Motor neuron (in vitro differentiated cells): ENCODE measurements at places on chromosomes 16 and 17. TPM values are rescaled to one million over a fixed set of nuclear protein-coding genes. Genes with fewer than 3 reads are reported as not detected.

Gene KRT25
- total RNA-seq = not detected in 2 replicates

DNA sequence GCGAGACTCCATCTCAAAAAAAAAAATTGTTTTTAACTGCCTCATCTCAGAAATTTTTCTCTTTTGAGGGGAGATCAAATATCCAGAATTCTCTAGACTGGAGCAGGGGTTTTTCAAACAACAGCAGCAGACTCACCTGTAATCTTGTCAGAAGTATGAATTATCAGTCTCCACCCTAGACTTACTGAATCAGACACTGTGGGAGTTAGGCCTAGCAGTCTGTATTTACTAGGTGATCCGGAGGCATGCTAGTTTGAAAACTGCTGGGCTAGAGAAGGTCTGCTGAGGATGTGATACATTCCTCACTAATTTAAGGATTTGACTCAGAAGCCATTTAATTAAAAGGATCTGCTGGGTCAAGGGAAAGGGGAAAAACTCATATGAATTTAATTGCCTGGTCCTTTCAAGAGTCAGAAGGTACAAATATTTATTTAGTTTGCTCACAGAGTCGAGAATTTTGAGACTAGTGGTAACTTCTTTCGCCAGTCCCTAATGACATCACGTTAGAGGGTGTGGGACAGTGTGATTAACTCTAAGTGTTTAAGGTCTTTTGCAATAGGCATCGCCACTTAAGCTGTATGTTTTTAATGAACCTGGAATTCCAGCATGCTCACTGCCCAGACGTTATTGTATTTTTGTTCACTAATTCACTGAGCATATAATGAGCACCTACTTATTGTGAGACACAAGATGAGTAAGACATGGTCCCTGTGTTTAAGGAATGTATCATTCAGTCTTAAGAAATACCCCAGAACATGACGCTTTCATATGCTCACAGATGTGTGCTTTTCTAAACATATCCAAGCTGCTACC, 14.2 kb downstream of the ATP6V0A1 start:
- no peak for ATAC-seq

Gene KRTAP2-1
- total RNA-seq = not detected in 2 replicates

DNA sequence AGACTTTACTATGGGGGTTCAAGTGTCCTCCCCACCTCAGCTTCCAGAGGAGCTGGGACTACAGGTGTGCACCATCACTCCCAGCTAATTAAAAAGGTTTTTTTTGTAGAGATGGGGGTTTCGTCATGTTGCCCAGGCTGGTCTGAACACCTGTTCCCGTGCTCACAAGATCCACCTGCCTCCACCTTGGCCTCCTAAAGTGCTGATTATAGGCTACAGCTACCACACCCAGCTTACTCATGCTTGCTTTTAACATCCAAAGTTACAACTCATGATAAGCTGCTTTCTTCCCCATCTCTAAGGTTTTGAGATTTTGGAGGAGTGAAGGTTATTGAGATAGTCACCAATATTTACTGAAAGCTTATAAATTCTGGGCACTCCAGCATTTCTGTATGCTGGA, 2.6 kb downstream of the NUP88 start:
- no peak for ATAC-seq

Gene XYLT1
- 6.2 and 9.0 TPM in 2 replicates for total RNA-seq

DNA sequence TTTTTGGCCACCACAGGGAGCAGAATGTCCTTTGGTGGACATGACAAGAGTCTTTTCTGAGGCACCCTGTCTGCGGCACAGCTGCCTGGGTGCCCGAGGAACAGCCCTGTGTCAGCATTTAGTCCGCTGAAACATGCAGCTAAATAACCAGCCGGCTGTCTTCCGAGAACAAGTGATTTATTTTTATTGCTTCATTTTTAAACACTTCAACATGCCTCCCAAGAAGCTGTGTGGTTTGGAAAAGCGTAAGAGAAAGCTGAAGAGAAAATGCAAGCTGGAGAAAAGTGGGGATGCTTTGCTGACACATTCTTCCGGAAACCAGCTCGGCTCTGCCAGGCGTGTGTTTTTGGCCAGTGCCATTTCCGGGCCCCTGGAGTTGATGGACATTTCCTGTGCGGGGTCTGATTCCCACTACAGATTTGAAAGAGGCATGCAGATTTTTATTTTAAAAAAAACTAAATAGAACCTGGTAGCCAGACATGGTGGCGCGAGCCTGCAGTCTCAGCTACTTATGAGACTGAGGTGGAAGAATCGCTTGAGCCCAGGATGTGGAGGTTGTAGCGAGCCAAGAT, 94.7 kb downstream of the SEC14L1 start:
- peak; percentile 19 for ATAC-seq

Gene JPH3
- 19.9 and 22.3 TPM in 2 replicates for total RNA-seq

Gene CSNK2A2
- total RNA-seq = 32.4 and 35.6 TPM in 2 replicates

Gene C17orf50
- total RNA-seq = 0.53 and 0.77 TPM in 2 replicates

DNA sequence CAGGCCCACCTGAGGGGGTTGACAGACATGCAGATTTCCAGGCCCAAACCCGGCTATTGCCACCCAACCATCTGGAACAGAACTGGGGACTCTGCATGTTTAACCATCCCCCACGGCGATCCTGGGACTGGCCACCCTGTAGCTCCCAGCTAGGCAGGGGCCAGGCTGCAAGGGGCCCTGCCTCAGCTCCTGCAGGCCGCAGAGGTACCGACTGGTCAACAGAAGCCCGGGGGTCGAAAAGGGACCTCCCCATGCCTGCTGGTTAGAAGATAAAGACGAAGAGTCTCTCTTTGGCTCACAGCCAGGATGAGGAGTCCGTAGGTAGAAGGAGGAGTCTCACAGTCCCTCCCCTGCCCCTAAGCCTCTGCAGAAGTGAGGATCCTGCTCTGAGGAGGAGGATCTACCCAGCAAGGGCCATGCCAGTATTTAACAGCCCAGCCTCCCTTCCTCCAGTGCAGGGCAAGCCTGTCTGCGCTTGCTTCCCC, 223.4 kb upstream of the TNRC6C start:
- ATAC-seq = peak; percentile 64

DNA sequence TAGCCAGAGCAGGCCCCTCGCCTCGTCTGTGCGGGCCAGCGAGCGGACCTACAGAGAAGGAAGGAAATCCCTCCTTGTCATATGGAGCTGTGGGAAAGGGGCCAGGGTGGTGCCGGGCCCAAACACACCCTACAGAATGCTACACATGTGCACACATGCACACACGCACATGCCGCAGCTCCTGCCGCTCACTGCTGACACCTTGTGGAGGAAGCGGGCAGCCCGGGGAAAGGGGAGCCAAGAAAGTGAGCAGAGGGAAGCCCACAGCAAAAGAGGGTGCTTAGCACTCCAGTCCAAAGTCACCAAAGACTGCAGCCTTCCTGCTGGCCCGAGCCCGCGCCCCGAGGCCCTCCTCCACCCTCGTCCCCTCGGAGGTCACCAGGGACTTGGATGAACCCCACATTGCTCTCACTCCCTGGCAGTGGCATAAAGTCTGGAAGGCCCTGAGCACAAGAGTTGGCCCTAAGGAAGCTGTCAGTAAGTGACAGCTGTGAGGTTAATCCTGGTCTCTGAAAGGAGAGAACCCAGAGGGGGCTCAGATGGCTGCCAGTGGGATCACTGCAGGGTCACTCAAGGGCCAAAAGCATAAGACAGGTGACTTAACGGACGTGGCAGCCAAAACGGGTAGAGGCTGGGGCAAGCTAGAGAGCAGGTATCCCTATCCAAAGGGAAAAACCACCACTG, 68.2 kb downstream of the MYO18A start:
- ATAC-seq = peak; percentile 72

Gene SLC38A8
- total RNA-seq = not detected in 2 replicates

GRCh38 chr17:56038131-56038530, 115.1 kb upstream of the ANKFN1 start:
- ATAC-seq = peak; percentile 95

DNA sequence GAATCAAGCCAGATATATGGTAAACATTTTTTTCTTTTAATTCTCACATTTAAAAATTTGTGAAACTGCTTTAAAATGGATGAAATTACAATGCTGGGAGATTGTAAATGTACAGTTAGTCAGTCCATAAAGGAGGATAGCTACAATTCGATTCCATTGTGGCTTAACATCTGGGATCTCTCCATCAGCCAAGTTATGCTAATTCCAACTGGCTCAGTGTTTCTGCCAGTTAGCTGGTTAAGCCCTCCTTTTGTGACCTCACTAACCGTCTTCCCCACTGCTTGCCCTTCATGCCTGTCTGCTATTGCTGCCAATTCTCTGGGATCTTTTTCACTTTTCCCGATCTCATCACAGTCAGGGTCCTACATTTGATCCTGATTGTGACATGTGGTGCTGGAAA, 1347.6 kb downstream of the CDH11 start:
- no peak for ATAC-seq

DNA sequence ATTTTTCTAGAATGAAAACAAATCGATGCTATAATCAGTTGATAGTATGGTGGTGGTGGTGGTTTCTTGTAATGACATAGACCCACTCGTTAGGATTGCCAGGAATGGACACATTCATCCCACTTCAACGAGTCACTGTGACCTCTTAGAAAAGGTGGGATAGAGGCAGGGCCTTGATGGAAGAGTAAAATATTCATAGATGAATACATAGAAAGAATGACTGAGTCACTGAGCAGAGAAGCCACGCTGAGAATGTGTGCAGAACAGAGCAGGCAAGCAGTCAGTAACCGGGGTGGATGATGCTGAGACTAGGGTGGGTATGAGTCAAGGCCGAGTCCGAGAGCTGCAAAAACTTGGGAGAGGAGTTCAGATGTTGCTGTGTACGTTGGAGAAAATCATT, 129.9 kb downstream of the PITPNC1 start:
- no peak for ATAC-seq

DNA sequence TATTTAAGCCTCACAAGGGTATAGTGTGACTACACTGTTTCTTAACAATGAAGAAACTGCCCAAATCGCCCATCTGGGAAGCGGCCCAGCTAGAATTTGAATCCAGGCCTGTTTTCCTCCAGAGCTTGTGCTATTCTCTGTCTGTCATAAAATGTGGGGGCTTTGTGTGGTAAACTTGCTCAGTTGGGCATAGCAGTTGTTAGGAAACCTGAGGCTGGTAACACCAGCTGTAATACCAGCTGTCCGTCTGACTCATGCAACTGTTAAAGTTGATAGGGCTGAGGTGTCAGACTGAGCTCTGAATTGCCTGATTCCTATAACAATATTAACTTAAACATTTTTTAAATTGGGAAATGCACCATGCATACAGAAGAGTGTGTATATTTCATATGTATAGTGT, 9.3 kb downstream of the NOD2 start:
- ATAC-seq = no peak

Gene HCRT
- not detected in 2 replicates for total RNA-seq

DNA sequence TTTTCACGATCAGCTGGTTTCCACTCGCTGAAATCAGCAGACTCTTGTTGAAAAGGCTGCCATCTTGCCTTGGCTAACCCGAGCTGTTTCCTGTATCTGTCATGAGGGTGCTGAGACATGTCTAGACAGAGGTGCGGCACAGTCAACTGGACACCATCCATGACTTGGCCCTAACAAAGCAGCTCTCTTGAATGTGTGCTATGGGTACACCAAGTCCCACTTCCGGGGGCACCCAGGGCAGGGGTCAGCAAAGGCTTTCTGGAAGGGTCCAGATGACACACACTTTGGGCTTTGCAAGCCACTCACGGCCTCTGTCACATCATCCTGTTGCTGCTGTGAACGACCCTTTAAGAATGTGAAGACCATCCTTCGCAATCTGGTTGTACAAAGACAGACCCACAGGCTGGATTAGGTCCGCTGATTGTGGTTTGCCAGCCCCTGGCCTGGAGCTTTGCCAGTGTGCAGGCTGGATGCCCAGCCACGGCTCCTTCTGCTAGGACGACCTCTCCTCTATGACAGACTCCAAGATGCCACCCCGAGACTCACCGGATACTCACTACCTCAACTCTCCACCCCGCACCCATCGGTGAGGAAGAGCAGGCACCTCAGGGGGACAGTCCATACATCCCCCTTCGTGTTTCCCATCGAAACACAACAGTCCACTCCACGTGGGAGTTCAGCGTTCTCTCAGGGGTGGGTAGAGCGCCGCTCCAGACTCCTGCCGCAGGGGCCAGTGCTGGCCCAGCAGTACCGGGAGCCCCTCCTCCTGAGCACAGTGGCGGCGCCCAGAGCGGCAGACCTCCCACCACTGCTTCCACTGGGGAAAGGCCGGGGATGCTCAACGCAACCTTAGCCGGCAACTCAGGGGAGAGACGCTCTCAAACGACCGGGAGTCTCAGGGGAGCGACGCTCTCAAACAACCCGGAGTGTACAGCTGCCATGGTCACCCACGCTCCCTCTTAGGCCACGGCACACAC, 123.5 kb downstream of the ANKRD11 start:
- no peak for ATAC-seq

- no peak for ATAC-seq
These were observed 11.7 kb downstream of the SOCS3 start for GRCh38 chr17:78348055-78348770.

Gene DRC7
- total RNA-seq = 0.55 and 0.73 TPM in 2 replicates

Gene CES3
- total RNA-seq = 0.09 and 0.98 TPM in 2 replicates

DNA sequence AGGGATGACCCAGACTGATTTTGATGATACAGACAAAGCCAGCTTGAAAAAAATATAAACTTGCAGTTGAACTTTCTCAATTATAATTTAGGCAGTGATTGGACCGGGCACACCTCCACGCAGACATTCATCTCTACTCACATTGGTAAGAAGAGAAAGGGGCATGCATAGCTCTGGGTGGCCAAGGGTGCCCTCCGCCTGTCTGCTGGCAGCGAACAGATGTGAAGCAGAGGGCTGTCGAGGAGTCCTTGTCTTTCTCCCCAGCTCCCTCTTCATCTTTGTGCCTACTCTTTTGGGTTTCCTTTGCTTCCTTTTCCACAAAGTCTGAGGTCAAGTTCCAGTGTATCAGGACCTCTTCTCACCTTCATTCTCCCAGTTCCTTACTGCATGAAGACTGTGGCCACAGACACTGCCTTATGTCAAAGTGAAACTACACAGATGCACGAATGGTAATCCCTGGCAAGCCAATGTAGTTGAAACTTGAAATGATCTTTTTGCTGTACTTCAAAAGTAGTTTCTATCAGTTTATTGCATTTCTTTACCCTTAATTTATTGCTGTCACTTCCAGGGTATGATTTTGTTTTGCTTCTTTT, 343.7 kb upstream of the SOX9 start:
- ATAC-seq = no peak

DNA sequence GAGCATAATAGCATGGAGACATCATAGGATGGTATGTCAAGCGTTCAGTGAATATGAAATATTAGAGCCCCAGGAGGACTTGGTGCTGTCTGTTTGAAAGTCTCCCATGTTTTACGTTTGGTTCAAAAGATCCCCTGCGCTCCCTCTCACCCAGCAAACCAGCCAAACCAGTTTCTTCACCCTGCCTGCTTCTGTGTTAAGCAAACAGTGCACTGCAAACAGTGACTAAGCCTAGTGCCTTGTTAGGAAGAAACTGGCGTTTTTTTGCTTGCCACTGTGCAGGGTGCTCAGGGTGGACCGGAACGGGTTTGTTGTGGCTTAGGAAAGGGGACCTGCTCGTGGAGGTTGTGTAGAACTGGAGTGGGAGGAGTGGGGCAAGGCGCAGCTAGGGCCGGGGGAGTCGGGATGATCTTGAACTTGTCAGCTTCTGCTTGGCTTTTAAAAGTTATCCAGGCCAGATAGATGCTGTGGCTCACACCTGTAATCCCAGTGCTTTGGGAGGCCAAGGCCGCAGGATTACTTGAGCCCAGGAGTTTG, 7.7 kb downstream of the CDH1 start:
- no peak for ATAC-seq

GRCh38 chr17:78368348-78368747, 8.5 kb upstream of the SOCS3 start:
- ATAC-seq = no peak

GRCh38 chr16:30786936-30787612, at the start of gene ZNF629:
Gene ZNF629, minus strand, starts transcription at chr16:30787205. Its CDS starts 2,723 bp downstream, at chr16:30784482.
- peak; percentile 83 for ATAC-seq

- peak; percentile 45 for ATAC-seq
These were observed 199.1 kb upstream of the C17orf78 start for GRCh38 chr17:37176723-37177122.
